ENCODE measurements at places on chromosomes 6 and 20.

GRCh38 chr6:25717866-25718740, 36.4 kb upstream of the SLC17A4 start:
- DNase-seq: peak; percentile 49

DNA sequence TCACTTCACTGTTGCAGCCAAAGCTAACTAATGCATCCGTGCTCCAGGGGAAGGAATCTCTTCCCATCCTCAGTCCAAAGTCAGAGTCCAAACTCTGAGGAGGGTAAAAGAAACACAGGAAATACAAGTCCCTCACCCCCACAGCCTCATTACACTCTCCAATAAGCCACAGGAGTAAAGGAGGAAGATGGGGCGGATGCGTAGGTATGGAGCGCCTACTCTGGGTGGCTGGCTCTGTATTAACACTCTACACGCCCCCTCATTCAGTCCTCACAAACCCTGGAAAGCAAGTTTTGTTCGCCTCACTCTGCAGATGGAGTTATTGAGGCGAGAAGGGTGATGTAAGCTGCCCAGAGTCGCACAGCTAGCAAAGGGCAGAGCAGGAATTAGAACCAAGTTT, 242.9 kb downstream of the NRN1 start:
- DNase-seq: peak; percentile 57

GRCh38 chr6:136189104-136189503, 61.0 kb downstream of the MTFR2 start:
- DNase-seq: no peak

- no peak for DNase-seq
These were observed 21.2 kb downstream of the RAMACL start for GRCh38 chr6:166565084-166565967.

- no peak for DNase-seq
These were observed 140.6 kb downstream of the MTHFD1L start for GRCh38 chr6:151005896-151006632.

GRCh38 chr6:158897236-158897635, 78.1 kb upstream of the EZR start:
- DNase-seq: no peak

- DNase-seq: peak; percentile 50
These were observed 955.6 kb downstream of the TBC1D32 start for GRCh38 chr6:120378582-120379220.

DNA sequence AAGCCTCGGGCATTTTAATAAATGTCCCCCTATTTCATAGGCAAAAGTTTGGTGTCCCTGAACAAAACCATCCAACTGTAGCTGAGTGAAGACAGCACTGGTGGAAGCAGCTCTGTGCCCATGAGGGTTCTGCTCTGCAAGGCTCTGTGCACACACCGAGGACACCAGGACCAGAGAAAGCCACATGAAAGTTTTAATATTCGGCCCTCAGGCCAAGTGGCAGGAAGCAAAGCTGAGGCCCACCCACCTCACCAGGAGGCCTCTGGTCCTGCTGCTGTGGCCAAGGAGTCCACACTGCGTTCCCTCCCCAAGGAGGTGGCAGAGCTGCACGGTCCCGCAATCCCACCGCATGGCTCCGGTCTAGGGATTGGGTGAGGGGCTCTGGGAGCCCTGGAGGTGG, 62.6 kb upstream of the RPS6KA2 start:
- DNase-seq: no peak

DNA sequence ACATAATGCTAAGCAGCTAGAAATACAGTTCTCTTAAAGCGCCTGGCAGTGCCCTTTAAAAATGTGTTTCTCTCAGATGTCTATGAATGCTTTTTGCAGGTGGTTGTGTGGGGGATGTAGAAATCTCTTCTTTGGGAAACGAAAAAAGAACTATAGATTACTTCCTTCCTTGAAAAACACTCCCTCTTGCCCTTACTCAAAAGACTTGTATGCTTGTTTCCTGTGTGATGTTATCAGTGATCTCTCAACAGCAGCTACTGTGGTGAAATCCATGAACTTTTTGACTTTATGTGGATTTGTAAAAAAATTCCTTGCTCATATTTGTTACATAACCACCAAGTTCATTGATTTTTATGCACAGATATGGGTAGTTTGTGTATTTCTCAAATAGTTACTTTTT, 916.5 kb downstream of the QKI start:
- DNase-seq: no peak

- no peak for DNase-seq
These were observed 83.4 kb downstream of the REV3L start for GRCh38 chr6:111399626-111400025.

GRCh38 chr6:161067749-161068148, 76.2 kb downstream of the MAP3K4 start:
- no peak for DNase-seq

- no peak for DNase-seq
These were observed 1107.1 kb upstream of the EYS start for GRCh38 chr6:66814156-66814555.
